ENCODE measurements at places on chromosomes 3 and 15.

GRCh38 chr15:80568876-80569605 is 126.1 kb upstream of the ABHD17C start:
- DNase-seq, result no peak

DNA sequence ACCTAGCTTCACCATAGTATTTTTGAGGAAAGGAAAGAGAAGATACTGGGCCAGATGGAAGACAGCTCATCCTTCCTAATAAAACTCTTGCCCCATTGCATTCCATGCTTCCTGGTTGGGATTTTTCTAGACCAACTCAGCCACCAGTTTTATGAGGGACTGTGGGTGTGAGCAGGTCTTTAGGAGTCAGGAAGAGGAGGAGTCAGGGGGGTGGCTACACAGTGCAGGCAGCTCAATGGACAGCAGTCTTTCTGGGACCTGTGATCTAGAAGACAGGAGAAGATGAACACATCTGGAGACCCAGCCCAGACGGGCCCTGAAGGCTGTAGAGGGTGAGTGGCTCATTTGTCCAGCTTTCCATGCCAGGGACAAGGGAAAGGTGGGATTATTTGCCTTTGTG is at the start of gene NOX5:
Gene NOX5 (plus strand): TSS at position 242 of the 400 bp plus-strand sequence. CDS start 41 bp downstream, at position 283.
- DNase-seq, result no peak

- no peak for DNase-seq
Observed at GRCh38 chr3:24986612-24987011, 441.5 kb upstream of the RARB start.

- no peak for DNase-seq
Observed at GRCh38 chr3:138638641-138639040, 30.1 kb downstream of the FAIM start.

DNA sequence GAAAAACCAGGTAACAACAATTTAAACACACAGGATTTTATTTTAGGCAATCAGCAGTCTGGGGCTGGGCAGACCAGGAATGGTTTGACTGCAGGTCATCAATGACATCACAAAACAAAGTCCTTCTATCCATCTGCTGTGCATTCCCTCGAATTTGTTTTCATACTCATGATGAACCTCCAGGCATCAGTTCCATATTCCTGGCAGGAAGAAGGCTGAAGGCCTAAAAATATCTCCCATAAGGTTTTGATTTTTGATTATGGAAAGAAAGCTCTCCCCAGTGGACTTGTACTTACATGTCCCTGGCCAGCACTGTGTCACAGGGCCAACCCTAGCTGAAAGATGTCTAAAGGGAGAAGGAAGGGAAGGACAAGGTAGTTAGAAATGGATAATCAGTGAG is 107.4 kb downstream of the PEAK1 start:
- DNase-seq, result no peak

GRCh38 chr3:75325716-75326115 is 338.4 kb upstream of the FRG2C start:
- DNase-seq, result no peak

DNA sequence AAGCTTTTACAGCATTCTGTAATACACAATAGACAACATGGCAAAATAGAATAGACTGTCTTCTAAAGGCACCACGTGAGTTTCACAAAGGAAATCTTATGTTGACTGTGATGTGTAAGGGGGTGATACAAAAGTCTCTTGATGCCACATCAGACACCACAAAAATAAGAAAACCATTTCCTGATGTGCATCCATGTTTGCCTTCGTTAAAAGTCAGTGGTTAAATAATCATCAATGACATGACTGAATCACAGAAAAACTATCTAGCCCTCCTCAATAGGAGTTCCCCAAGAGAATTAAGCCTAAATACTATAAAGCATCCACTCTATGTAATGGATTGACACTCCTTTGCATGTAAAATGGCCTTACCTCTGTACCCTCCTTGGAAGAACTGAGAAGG is 198.6 kb upstream of the SLC2A2 start:
- no peak for DNase-seq

- DNase-seq, result no peak
Observed at GRCh38 chr3:183517607-183518006, 37.9 kb downstream of the KLHL6 start.

DNA sequence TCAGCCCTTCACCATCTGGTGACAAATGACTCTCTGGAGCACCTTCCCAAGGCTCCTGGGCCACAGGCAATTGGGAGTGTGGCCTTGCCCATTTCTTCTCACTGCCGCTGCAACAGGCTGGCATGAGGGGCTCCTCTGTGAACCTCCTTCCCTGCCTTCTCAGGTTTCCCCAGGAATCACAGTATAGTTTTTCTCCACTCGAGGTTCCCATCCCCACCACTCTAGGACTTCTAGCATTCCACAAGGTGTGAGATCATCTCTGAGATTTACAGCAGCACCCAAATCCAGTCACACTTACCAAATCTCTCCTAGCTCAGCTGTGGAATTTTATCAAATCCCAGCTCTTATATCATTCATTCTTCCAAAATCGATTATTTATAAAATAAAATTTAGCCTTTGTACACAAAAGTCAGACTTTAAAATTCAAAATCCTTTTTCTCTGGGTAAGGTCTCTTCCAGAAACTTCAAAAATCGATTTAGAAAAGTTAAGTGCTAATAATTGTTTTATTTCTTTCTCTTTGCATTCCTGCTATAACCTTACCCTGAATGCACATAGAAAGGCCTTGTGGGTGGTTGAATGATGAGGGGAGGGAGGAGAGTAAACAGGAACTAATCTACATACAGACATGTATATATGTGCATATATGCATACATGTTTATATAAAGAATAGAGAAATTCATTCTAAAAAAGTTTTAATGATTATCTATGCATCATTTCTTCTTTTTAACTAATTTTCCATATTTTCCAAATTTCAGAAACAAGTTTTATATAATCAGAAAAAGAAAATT is 18.9 kb upstream of the ATP13A4 start:
- DNase-seq, result no peak

DNA sequence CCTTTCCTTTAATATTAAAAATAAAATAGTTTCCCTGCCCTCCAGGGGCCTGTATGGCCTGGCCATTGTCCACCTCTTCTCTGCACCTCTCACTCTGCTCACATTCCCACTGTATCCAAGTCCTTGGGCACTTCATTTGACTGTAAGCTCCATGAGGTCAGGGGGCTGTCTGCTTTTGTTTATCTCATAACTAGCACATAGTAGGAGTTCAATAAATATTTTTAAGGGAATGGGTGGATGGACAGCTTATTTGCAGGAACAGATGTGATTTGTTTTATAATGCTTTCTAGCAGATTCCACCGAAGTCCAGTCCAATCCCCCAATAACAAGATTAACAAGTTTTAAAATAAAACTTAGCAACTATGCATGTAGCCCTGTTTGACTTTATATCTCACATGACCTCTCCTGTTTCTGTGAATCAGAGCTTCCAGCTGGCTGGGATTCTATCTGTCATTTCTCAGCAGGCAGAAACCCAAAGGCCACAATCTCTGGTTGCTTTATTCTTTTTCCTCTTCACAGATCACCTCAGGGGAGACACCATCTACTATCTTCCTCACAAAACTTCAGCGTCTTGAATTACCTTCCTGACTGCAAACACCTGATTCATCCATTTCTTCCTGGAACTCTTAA is 123.0 kb upstream of the NR2F2 start:
- DNase-seq, result no peak

DNA sequence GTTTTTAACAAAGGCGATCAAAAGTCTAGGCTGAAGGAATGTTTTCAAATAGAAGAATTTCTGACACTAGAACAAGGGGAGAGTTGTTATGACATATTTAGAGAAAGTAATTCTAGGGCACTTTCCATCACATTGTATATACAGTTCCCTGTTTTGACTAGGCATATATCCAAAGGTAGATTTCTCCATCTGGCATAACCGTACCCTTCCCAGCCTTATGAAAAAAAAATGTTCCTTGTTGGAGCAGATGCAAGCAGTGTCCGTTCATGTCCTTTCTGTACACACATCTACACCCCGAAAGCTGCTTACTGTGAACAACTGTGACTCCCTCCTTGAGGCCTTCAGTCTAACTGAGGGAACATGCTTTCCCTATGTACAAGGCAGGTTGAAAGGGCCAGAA is 271.7 kb upstream of the GBE1 start:
- DNase-seq, result no peak

DNA sequence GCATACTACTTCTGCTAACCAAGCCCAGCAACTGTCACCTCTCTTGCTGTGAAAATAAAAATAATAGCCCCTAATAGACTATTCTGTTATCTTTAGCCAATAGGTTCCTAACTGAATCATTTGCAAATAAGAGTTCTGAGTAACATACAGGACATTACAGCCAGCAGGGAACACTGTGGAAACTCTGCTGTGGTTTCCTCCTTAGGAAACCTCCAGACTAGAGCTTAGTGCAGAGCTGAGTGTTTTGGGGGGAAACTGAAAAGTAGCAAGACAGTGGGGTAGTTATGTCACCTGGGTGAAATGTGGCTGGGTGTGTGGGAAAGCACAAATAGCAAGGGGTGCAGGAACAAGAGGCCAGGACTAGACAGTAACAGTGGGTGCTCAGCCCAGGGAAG is 32.4 kb downstream of the DZIP1L start:
- DNase-seq, result no peak

DNA sequence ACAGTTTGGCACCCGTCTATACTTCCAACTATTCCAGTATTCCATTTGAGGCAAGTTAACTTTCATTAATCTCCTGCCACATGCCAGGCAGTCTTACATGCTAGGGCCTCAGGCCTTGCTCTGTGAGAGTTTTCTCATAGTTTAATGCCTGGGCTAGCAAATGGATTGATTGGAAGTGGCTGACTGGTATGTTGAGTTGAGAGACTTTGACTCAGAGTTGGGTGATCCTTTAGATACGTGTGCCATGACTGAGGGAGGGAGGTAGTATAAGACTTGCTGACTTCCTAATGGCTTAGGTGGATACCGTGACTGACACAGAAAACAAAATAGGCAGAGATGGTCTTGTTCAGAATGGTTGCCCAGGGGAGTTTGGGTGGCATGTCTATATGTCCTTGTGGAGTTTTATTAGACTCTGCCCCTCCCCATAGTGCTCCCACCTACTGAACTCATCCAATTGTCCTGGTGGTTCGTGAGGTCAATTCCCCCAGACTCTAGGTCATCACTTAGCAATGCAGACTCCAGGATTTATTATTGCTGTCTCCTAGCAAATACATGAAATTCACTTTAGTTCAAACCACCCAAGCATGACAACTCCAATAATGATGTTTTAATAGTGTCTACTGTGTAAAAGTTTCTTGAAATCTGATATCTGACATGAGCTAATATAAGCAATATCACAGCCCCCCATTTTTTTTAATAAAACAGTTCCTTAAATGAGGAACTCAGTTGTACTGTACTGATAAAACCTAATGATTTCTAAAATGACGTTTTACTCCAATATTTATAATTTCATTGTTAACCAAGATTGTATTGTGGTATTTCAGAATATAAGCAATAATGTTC is 413.9 kb upstream of the MDFIC2 start:
- no peak for DNase-seq

- DNase-seq, result no peak
Observed at GRCh38 chr3:154095832-154096421, 25.3 kb upstream of the ARHGEF26 start.

- DNase-seq, result no peak
Observed at GRCh38 chr15:69730281-69731080, 277.9 kb downstream of the RPLP1 start.

DNA sequence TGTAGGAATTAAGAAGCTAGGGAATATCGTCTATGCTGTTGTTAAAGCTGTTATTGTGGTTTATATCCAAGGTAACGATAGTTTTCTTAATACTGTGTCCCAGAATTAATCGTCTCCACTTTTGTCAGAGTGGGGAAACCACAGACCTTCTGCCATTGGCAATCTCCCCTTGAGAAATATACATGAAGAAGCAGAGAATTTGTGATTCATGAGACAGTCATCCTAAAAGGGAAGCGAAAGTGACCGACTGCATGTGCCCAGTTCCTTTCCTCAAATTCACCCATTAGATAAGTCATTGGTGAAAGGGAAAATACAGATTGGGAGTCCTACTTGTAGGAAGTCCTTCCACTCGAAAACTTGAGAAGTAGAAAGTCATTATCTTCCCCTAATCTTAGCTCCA is 26.6 kb downstream of the DIPK2A start:
- DNase-seq, result no peak

DNA sequence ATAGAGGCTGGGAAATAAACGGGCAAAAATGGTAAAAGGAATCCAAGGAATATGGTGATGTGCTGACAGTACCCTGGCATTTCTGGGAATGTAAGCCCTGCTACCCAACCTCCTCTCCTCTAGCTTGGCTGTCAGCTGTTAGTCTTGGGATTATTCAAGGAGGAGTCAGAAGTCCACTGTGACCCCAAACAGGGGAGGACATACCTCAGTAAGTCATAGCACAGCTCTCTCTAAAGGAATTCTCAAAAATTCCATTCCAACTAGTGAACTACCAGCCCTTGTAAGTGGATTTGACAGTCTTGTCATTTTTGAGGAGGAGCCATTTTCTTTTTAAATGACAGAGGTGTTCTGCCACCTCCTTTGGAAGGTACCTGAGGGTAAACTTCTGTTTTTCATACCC is 207.5 kb downstream of the PDCD6IP start:
- DNase-seq, result no peak

DNA sequence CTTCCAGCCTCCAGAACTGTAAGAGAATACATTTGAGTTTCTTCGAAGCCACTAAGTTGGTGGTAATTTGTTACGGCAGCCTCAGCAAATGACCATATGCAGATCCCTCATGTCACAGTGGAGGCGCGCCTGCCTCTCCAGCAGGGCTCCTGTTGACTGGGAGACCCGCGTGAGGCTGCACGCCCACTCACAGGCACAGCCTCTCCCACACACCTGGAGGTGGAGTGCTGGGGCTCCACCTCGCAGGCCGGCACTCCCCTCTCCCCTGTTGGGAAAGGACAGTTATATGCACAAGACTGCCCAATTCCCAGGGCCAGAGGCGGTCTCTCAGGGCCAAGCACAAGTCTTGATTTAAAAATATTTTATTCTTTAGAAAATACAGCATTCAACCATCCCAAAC is 2.8 kb upstream of the TLR9 start:
- no peak for DNase-seq

DNA sequence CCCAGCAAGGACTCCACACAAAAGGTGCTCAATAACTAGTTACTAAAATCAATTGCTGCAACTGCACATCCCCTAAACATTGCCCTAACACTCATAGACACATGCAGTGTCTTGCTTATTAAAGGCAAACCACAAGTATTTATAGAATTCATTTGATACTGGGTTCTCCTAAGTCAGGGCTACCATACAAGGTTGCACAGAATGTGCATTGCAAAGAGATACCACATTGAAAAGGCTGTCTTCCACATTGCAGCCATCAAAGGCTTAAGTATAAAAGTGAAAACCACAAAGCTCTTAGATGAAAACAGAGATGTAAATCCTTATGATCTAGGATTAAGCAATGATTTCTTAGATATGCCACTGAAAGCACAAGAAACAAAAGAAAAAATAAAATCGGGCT is 33.6 kb upstream of the TOPAZ1 start:
- no peak for DNase-seq

GRCh38 chr15:97875513-97876280 is 84.8 kb upstream of the ARRDC4 start:
- no peak for DNase-seq
